ENCODE measurements at places on chromosomes 13 and 19.
A peak's percentile ranks its signal among the peaks of the same experiment; 100 is the strongest.

DNA sequence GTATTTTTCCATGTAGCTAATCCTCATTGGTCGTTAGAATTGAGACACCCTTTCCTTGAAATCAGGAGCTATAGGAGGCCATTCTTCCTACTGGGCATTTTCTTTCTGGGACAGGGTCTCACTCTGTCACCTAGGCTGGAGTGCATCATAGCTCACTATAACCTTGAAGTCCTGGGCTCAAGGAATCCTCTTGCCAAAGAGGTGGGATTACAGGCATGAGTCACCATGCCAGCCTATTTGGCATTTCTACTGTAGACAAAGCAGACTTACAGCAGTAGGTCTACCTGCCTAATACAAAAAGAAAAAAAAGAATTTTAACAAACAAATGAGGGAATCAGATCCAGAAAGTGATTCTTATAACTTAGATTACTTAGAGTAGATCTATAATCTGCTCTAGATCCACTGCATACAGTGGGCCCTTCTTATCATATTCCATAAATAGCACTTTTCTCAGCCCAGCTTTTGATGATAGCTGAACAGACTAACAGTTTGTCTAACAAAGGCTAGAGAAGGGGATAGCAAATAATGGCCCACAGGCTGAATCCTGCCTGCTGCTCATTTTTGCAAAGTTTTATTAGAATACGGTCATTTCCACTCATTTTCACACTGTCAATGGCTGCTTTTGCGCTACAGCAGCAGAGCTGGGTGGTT, 36.7 kb upstream of the USPL1 start:
- no peak for DNase-seq

GRCh38 chr19:7982651-7983099, 22.8 kb downstream of the ELAVL1 start:
- no peak for DNase-seq

DNA sequence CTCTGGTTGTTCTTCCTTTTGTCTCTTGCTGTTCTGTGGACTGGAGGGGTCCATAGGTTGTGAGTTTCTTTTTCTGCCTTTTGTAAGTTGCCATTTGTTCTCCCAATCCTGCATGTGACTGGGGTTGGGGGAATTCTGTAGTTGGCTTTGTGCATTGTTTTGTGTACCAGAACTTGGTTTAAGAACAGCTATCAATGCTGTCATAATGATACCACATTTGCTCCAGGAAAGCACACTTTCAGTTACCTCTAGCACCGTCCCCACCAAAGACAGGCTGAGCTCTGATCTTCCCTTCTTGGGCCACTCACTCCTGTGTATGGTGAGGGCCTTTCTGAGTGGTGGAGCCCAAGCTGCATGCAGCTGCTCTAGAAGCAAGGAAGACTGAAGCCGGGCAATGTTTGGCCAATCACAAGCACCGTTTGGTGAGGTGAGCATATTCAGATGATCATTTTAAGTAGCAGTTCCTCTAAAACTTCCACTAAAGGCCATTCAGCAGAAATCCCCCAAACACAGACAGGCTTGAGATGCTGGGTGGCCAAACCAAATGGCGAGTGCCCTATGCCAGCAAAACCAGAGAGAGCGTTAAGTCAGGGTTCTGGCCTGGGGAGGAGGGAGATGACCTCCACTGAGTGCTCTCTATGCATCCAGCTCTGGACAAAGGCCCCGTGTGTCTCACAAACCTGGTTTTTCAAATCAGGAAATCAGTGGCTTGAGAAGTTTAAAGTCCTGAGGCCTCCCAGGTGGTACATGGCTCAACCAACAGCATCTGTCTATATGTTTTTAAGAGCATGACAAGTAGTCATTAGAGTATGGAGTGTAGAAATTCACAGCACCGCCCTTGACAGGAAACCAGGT, 120.7 kb upstream of the SPATA13 start:
- peak; percentile 44 for DNase-seq

- no peak for DNase-seq
Observed at GRCh38 chr19:40525234-40526051, 51.2 kb upstream of the SHKBP1 start.

DNA sequence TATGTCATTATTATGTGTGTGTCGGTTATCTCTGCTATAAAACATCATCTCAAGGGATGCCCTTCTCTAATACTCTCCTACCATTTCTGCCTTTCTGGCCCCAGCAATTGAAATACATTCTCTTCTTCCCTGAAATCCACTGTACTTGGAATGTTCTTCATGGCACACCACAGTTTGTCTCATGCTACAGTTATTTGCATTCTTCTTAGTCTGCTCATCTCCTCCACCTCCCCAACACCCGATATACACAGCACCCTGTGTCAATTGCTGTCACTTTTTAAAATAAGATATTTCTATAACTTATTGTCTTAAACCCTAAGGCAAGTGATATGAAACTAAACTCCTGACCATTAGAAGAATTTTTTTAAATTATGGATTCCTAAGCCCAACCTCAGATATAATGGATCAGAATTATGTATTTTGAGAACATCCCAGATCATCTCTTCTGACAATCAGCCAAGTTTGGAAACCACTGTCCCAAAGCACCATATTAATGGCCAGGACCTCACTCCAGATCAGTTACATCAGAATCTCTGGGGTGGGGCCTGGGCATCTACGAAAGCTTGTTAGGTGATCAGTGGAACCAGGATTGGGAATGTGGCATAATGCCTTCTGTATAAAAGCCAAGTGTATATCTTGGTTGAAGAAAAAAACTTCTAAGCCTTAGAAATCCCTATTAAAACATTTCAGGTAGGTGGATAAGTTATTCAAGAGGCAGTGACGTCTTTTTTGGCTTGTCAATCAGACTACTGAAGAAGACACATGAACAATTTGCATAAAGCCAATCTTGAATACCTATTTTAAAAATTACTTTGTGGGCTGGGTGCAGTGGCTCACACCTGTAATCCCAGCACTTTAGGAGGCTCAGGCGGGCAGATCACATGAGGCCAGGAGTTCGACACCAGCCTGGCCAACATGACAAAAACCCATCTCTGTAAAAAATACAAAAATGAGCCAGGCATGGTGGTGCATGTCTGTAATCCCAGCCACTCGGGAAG, 30.0 kb upstream of the KBTBD7 start:
- DNase-seq, result no peak

- no peak for DNase-seq
Observed at GRCh38 chr19:58395220-58395978, at the start of gene RNF225. RNF225 (plus strand) TSS chr19:58395656; CDS start chr19:58396090, 434 bp downstream.

DNA sequence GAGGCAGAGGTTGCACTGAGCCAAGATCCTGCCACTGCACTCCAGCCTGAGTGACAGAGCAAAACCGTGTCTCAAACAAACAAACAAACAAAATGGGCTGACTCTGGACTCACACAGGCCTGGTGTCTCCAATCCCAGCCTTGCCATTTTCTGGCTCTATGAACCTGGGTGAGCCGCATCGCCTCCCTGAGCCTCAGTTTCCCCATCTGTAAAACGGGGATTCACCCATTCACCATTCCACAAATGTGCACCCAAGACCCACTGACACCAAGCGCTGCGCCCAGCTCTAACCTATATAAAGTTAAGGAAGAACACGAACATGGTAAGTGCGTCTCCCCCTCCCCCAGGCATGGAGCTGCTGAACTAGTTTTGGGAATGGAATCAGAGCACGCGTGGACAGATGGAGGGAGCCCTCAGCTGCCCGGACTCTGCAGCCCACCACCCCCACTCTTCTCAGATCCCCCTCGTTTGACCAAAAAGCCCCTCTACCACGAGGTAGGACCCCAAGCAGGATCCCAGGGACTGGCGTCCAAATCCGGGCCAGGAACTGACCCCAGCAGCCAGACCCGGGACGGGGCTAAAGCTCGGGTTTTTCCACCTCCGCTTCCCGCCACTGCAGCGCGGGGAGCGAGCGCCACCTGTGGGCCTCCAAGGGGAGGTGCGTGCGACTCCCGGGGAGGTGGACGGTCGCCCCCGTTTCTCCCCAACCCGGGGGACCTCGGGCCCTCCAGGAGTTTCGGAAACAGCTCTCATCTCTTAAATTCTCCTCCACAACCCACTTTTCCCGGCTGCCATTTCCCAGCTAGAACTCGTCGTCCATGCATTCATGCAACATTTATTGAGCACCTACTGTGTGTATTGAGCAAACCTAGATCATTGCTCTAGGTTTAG, 33.0 kb upstream of the ADGRE5 start:
- peak; percentile 89 for DNase-seq

DNA sequence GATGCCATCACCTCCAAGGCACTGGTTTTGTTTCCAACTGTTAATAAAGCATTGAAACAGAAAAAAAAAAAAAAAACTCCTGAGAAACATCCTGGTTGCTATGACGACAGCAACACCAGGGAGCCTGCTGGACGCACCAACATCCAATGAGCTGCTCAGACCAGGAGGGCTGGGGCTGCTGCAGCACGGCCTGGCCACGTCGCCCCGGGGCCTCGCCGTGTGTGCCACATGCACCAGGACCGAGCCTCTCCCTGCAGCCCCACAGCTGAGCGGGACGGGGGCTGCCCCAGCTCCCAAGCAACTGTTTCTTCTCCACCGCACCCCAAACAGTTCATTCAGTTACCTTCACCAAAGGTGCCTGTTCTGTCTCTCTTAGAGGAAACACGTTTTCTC, 54.5 kb downstream of the RASA3 start:
- DNase-seq, result no peak

DNA sequence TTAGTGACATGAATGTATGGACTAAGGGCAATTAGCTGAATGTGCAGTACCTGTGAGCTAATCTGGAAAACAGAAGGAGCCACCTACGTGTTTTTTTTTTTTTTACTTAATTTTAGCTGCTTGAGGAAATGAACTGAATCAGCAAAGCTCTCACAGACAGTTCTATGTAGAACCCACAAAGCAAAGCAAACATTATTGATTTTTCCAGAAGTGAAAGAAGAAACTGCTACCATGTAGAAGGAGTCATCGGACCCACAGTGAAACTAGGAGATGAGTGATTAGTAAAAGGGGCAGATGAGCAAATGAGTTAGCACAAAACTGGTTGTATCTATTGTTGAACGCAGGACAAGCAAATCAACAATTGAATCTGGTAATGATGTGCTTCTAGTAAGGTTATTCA, 94.1 kb upstream of the SLC7A1 start:
- no peak for DNase-seq

GRCh38 chr13:30685987-30686386, 49.4 kb upstream of the ALOX5AP start:
- DNase-seq, result no peak

DNA sequence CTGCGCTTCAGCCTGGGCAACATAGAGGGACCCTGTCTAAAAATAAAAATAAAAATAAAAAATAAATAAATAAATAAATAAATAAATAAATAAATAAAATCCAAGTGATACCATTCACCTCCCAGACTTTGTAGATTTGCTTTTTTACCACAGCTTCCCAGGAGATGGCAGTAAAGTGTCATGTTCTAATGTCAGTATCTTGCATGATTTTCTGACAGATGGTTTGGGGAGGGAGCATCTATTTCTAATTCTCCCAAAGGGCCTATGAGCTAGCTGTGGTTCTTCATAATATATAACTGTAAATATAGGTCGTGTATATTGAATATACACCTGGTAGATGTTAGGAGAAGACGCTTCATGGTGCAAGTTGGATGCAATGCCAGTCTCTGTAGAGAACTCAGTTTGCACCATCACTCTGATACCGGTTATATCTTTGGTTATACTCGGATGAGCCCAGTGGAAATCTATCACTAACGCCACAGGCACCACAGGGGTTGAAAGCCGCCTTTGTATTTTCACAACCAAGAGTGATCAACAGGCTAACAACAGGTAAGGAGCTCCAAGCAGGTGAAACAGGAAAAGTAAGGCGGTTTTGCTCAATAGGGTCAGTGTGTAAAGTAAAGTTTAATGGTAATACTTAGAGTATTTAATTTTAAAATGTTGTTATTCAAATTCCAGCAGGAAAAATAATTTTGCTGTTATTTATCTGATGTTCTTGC, 13.9 kb downstream of the APLP1 start:
- DNase-seq, result peak; percentile 66

DNA sequence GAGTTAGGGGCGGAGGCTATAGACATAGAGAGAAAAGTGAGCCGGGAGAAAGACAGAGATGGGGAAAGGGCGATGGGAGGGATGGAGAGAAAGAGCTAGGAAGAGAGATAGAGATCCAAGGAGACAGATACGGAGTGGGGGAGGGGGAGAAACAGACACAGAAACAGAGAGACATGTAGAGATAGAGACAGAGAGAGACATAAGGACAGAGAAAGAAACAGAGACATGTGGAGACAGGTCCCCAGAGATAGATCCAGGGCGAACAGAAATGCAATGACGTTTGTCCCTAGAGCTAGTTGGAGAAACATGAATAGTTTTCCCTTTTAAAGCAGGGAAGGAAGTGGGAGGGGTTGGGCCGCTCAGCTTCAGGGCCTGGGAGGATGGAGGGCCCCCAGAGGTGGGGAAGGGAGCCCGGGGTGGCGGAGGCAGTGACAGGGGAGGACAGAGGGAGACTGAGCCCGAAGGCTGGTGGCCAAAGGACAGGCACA, 4.6 kb downstream of the PPP1R14A start:
- DNase-seq, result no peak

DNA sequence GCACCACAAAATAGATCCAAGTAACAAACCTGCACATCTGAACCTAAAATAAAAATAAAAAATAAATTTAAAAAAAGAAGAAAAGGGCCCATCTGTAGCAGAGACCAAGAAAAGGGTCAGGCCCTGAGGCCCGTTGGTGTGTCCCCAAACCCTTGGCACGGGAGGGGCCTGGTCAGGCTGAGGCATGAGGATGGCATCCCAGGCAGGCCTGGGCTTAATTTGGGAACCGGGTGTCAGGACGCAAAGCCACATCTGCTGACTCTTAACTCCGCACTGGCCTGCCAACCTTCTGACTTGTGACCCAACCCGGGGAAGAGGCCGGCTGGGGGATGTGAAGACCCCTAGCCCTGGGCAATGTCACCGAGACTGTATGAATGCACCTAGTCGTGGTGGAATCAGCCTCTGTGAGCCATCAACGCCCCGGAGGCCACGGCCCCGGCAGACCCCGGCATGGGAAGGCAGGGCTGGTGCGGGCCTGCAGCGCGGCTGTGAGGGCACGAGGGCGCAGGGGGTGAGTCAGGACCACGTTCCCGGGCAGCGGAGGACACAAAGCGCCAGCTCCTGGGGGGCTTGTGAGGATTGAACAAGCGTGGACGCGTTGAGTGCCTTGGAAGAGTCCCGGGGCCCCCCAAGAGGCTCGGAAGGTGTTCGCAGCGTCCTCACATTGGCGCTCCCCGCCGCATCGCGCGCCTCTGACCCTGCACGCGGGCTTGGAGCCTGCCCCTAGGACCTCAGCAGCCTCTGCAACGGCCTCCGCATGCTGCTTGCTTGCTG, 38.2 kb downstream of the ATP12A start:
- DNase-seq, result no peak

DNA sequence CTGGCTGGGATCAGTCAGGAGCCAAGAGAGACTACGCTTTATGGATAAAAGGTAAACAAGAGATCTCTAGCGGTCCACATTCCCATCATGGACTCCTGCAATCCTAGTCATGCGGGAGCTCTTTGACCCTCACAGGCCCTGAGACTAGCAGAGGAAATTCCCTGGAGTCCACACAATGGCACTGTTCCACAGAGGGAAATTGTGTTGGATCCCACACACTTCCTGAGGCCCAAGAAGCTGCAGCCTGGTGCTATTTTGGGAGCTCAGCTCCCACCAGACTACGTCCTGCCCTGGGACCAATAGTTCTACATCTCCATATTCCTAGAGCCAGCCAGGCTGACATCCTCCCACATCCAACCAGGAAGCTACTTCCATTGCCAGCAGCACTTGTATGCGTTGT, 2358.4 kb downstream of the PCDH9 start:
- DNase-seq, result no peak

Measured in GM10248 (cell line).